ENCODE measurements at places on chromosomes 2 and 18. TPM values are rescaled to one million over a fixed set of nuclear protein-coding genes. Genes with fewer than 3 reads are reported as not detected.

IL36RN gene
- total RNA-seq, result not detected

ITPRIPL1 gene
- 4.7 TPM for total RNA-seq

TTN gene
- total RNA-seq, result 0.49 TPM

ANKRD62 gene
- total RNA-seq, result not detected

DCTN1 gene
- 101 TPM for total RNA-seq

All from bladder microvascular endothelial cell (primary cell).